ENCODE measurements at places on chromosomes 2 and 18. TPM values are rescaled to one million over a fixed set of nuclear protein-coding genes. Genes with fewer than 3 reads are reported as not detected.

The CPLX4 gene
- not detected for total RNA-seq

The SPATA3 gene
- not detected for total RNA-seq

GRCh38 chr18:4384932-4385331 is 70.2 kb downstream of the DLGAP1 start:
- no peaks in the 10 kb centered on the region for H3K4me1 ChIP-seq
- H3K27ac ChIP-seq: no peak overlapping the region

- no peak within 1 kb of the TSS for H3K4me3 ChIP-seq
- no peaks in the 10 kb centered on the region for H3K27me3 ChIP-seq
- DNase-seq: no peak
- H3K4me1 ChIP-seq: no peaks in the 10 kb centered on the region
These were observed at the start of gene NYAP2 for GRCh38 chr2:225399504-225399903. TSS of gene NYAP2 (plus strand) at chr2:225399710. CDS start at chr2:225408881, 9,171 bp downstream.

- DNase-seq: no peak
- H3K27me3 ChIP-seq: no peaks in the 10 kb centered on the region
- H3K36me3 ChIP-seq: no peaks in the 10 kb centered on the region
- no peak overlapping the region for H3K4me3 ChIP-seq
- H3K27ac ChIP-seq: no peak overlapping the region
These were observed 166.0 kb upstream of the VWC2L start for GRCh38 chr2:214244847-214245246.

GRCh38 chr2:160010361-160011145 is 51.9 kb downstream of the PLA2R1 start:
- H3K27me3 ChIP-seq: no peaks in the 10 kb centered on the region
- H3K27ac ChIP-seq: no peak overlapping the region
- no peak overlapping the region for H3K4me3 ChIP-seq
- no peak for DNase-seq
- no peaks in the 10 kb centered on the region for H3K4me1 ChIP-seq

DNA sequence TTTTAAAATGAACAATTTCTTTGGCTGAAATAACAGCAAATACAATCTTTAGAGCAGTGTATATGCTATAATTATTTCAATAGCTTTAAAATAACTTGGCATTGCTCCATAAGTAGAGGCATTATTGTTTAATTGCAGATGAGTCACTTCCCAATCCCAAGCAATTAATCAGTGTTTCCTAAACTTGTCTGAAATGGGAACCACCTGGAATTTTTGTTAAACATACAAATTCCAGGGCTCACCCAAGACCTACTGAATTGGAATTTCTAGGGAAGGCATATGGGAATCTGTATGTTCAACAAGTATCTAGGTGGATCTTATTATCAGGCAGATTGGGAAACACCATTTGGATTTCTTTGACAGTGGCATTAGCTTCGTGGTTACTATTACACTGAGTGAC is 27.1 kb upstream of the FMNL2 start:
- DNase-seq: no peak
- no peaks in the 10 kb centered on the region for H3K27me3 ChIP-seq
- no peak overlapping the region for H3K27ac ChIP-seq
- no peaks in the 10 kb centered on the region for H3K4me1 ChIP-seq
- no peaks in the 10 kb centered on the region for H3K36me3 ChIP-seq

- no peaks in the 10 kb centered on the region for H3K27me3 ChIP-seq
- H3K36me3 ChIP-seq: no peaks in the 10 kb centered on the region
- peak overlapping the region; percentile 36 for H3K4me3 ChIP-seq
- no peak for DNase-seq
- no peak overlapping the region for H3K27ac ChIP-seq
- peaks cover 6% of the 10 kb centered on the region for H3K4me1 ChIP-seq
These were observed 5.5 kb upstream of the SFT2D3 start for GRCh38 chr2:127695491-127696472.

DNA sequence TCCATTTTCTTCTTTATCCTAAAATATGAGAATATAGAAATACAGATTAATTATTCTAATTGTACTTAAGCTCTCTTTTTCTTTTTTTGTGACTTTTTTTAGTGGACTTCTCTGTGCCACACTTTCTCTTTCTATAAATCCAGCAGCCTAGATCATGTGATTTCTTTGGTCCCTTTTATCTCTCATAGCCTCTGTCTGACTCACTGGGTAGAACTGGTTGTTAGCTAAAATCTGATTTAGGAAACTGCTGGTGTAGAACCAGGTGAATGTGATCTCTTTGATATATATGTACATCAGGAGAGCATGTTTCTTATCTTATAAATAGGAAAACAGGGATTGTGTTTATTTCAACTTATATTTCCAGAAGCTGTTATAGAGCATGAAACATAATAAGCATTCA is 54.9 kb downstream of the VRK2 start:
- no peaks in the 10 kb centered on the region for H3K27me3 ChIP-seq
- no peak for DNase-seq
- no peak overlapping the region for H3K4me3 ChIP-seq
- no peak overlapping the region for H3K27ac ChIP-seq
- no peaks in the 10 kb centered on the region for H3K4me1 ChIP-seq
- H3K36me3 ChIP-seq: no peaks in the 10 kb centered on the region

GRCh38 chr2:34188464-34189303 is 589.6 kb upstream of the FAM98A start:
- H3K4me3 ChIP-seq: no peak overlapping the region
- H3K27me3 ChIP-seq: no peaks in the 10 kb centered on the region
- DNase-seq: no peak
- H3K4me1 ChIP-seq: no peaks in the 10 kb centered on the region

Data from lower lobe of right lung (tissue), 2 donors.